NCI-H187 (cell line): ENCODE measurements at places on chromosomes 2 and 18.

DNA sequence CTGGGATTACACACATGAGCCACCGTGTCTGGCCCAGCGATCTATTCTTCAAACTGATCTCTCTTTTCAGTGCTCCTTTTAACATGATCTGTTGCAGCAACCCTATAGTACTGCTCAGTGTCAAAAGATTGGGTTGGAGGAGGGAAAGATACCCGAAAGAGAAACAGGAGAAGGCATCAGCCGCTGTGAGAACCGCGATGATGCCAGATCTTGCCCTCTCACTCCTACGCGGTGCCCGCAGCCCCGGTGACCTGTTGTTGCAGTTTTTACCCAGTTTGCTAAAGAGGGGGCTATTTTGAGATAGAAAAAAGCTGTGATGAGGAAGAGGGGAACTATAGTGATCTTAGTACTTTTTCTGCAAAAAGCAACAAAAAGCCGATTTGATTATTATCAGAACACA is 335.5 kb downstream of the KCNS3 start:
- DNase-seq = no peak

DNA sequence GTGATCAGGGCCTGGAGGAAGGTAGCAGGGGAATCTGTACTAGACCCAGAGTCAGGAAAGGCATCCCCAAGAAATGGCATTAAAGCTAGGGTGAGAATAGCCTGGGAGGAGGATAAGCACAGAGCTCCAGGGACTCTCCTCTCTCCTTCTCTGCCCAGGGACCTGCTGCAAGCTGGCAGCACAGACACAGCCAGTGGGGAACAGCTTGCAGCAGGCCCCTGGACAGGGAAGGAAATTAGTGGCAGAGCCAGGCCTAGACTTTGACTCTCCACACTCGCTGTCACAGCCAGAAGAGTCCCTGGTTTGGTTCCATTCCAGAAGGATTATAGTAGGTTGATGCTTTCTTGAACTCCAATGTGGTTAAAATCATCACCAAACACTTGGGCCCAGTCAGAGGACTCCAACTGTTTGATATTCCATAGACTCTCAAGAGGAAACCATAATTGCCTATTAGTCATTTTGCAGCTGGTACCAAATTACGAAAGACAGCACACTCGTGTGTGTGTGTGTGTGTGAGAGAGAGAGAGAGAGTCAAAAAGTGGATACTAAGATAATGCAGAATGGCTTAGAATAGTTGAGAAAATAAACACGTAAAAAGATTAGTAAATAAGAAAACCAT is 95.5 kb upstream of the ATP8B1 start:
- DNase-seq = peak; percentile 19

- peak; percentile 2 for DNase-seq
Measured at GRCh38 chr18:2104620-2105462, 466.5 kb downstream of the METTL4 start.

- no peak for DNase-seq
Measured at GRCh38 chr2:234324116-234324515, 172.8 kb downstream of the ARL4C start.

GRCh38 chr2:65504201-65504600 is 71.8 kb upstream of the SPRED2 start:
- no peak for DNase-seq

DNA sequence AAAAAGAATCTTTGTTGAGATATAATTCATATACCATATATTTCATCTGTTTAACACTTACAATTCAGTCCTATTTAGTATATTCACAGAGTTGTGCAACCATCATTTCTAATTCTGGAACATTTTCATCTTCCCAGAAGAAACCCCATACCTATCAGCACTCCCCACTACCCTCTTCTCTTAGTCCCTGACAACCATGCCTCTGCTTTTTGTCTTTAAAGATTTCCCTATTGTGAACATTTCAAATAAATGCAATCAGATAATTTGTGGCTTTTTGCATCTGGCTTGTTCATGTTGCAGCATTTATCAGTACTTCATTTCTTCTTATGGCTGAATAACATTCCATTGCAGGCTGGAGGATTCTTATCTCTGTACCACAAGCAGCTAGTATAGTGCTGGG is 305.9 kb upstream of the MEX3C start:
- DNase-seq = no peak

DNA sequence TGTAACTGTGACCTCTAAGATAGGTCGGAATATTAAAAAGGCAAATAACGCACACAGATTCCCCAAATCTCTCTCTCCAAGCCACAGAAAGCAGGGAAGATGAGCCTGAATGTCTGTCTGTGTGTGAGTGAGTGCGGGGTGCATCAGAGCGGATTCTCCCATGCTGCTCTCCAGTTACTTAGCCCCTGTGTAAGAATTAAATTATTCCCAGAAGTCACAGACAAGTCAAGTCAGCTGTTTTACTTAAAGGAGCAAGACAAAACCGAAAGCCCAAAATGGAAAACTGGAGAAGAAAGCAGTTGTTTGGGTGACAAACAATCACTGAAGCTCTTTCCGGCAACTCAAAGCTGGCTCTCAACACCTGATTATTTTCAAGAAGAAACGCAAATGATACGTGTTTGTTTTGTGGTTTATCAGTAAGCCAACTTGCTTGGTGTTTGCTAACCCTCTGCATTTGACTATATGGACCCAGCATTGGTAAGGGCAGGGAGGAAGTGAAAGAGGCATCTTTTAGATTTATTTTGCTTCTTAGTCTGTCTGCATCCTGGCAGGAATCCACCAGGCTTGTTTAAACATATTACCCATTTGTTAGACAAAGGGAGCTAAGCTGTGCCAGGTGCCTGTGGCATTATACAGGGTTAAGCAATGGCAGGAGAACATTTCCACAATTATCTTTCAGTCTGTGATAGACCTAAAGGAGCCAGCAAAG is 121.5 kb upstream of the CREB1 start:
- no peak for DNase-seq

DNA sequence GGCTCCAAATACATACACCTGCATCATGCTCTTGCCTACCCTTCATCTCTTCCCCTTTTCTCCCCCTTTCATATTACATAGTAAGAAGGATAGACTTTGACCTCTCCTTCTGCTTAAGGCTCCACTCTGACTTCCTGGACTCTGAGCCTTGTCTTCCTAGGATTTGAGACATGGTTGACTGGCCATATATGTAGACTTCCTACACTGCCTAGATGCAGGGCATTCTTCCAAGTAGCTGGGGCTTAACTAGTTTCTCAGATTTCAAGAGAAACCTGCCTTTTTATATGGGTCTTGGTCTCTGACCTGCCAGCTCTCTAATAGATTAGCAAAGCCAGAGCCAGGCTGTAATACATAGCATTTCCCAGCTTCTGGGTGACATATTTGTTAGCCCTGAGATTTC is 35.4 kb upstream of the CYP26B1 start:
- DNase-seq = no peak

GRCh38 chr2:170486730-170487129 is 228.4 kb upstream of the SP5 start:
- no peak for DNase-seq

- no peak for DNase-seq
Measured at GRCh38 chr18:2932247-2933181, 80.4 kb downstream of the LPIN2 start.

DNA sequence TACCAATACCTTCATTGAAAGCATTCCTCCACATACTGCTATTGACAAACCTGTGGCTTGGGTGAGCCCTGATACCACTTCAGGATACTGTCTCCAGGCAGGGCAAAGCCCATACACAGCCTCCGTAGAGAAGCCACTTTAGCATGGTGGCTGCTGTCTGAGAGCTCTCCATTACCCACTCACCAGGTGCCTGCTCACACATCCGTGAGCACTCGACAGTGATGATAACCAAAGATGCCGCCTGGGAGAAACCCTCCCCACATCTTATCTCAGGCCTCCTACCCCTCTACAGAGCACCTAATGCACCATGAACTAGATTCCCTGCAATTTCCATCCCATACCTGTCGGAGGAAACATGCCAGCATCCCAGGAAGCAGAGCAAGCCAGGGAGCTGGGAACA is 57.6 kb upstream of the KLHL29 start:
- peak; percentile 54 for DNase-seq

DNA sequence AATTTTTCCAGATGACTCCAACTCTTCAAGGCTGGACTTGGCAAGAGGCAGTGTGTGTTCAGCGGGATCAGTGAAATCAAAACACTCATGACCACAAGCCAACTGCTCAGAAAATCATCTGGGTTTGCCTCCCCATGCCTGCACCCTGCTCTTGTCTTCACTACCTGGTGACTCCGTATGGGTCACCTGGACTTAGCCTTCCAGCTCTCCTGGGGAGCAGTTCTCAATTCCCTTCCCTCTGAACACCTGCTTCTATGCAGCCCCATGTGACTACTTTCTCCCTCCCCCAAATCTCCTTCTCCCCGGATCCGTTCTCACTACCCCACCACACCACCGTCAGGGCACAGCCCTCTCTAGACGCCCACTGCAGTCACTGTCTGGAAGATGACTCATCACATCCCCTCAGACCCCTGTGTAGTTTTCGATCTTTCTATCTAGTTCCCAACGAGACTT is 130.2 kb upstream of the ID2 start:
- no peak for DNase-seq

DNA sequence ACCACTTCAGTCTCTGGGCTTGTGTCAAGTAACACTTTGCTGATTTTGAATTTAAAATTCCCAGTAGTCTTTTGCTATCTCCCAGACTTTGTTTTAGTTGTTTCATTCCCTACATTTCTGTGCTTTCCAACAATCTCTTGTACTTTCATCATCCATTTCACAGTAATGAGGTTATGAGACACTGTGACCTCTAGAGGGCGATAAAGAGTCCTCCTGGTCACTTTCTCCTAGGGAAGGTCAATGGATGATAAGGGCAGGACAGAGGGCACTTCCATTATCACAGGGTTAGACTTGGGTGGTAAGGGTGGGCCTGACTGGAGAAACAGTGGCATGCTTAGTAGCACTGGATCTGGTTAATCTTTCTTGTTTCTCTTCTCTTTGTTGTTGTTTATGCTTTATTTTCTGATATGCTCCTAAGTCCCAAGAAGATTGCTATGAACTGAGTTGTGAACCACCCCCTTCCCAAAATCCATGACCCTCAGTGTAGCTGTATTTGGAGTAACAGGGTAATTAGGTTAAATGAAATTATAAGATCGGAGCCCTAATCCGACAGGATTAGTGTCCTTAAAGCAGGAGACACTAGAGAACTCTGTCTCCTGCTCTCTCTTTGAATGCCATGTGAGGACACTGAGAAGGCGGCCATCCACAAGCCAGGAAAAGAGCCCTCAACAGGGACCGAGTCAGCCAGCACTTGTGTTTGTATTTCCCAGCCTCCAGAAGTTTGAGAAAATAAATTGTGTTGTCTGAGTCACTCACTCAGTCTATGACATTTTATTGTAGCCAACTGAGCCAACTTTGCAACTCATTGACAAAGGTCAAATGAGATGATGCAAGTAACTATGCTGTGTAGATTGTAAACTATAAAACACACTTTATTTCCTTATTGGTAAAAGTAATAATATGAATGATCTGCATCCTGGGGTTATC is 779.2 kb downstream of the CNTNAP5 start:
- DNase-seq = no peak

GRCh38 chr2:33363325-33364298 is 112.8 kb upstream of the RASGRP3 start:
- no peak for DNase-seq

- no peak for DNase-seq
Measured at GRCh38 chr18:79867666-79868065, 69.9 kb downstream of the KCNG2 start.

DNA sequence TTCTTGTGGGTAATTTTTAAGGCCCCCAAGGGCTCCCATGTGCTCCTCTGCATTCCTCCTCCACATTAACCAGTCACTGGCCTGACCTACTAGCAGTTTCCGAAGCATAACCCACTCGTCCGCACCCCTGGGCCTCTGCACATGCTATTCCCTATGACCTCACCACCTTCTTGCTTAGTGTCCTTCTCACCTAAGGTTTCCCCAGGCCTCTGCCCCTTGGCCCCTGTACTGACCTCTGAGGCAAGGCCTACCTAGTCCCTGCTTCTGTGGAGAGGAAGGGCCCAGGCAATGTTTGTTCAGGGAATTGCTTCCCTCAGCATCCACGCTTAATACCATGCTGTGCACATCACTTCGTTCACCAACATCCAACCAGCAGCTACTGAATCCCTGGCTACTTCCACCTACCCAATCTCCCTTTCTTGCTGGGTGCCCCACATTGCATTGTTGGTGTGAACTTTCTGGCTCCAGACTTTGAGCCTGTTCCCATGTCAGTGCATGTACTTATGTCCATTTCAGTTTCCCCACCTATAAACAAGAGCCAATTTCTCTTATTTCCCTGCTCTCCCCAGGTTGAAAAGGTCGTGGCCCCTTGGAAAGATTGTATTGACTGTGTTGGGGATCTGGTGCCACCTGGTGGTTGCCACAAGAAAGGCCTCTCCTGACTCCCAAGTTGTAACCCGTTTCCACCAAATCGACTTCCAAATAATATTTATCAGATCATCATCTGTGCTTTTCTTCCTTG is 19.2 kb upstream of the TMEM177 start:
- no peak for DNase-seq

DNA sequence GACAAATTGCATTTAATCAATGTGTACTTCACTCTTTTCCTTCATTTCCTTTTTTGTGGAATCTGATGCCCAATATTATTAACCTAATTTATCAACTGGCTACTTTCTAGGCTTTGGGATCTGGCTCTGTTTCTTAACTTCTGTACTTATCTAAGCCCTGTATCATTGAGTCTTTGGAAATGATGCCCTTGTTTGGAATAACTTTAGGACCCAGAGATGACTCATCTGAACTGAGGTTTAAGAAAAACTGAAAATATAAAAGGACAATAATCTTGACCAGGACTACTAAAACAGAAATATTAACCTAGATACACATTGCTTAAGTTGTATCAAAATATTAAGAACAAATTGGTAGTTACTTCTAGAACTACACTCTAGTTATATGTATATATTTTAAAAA is 600.8 kb downstream of the CPS1 start:
- DNase-seq = no peak

DNA sequence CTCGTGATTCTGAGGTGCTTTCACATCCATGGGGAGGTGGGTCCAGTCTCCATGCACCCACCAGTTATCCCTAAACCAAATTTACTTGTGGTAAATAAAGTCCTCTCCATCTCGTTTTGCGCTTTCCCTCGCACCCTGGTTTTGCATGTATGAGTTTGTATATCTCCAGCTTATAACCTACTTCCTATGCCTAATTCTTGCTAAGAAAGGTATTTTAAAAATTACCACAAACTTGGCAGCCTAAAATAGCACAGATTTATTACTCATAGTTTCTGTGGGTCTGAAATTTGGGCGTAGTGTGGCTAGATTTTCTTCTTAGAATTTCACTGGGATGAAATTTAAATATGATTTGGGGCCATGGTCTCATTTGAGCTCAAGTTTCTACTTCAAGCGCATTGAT is 511.5 kb downstream of the NYAP2 start:
- no peak for DNase-seq

- no peak for DNase-seq
Measured at GRCh38 chr18:48993586-48993985, 42.8 kb upstream of the SMAD7 start.

DNA sequence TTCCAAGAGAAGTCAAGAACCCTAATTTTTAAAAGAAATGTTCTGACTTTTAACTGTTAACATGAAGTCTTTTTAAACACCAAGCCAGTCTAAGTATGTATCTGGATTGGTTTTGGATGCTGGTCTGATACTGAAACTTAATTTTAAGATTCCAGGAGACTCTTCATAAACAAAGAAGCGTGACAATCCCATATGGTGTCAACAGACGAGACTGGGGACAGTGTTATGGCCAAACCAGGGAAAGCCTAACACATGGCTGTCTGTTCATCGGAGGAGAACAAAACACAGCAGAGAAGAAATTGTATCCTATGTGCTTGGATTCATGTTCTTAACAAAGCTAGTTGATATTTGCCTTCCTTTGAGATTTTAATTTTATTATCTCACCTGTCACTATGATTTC is 80.5 kb upstream of the UPP2 start:
- DNase-seq = no peak

GRCh38 chr2:60706021-60706420 is 50.0 kb upstream of the PAPOLG start:
- DNase-seq = no peak
